ENCODE measurements at places on chromosomes 5 and 9. TPM values are rescaled to one million over a fixed set of nuclear protein-coding genes. Genes with fewer than 3 reads are reported as not detected.

RASGRF2 gene
- total RNA-seq = not detected

DNA sequence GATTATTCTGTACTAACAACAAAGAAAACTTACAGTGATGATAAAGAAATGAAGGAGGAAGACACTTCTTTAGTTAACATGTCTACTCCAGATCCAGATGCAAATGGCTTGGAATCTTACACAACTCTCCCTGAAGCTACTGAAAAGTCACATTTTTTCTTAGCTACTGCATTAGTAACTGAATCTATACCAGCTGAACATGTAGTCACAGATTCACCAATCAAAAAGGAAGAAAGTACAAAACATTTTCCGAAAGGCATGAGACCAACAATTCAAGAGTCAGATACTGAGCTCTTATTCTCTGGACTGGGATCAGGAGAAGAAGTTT, 67.9 kb downstream of the VCAN start:
- no peak for DNase-seq

DNA sequence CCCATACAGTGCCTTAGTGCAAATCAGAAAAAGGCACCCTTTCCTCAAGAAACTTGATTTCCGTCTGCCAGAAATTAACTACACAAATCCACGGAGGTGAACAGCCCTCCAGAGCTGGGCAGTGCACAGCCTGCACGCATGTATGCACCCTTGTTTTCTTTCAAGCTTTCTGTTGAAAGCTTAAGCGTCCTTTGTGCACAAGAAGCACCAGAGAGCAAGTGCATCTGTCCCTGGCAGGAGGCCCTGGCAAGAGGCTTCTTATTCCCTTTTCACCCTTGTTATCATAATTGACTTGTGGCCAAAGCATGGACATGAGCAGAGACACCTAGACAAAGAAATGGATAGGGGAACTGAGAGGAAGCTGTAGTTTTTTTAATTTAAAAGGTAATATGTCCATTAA, 47.4 kb upstream of the ATG10 start:
- no peak for DNase-seq

MAP1B gene
- 137 TPM for total RNA-seq

DNA sequence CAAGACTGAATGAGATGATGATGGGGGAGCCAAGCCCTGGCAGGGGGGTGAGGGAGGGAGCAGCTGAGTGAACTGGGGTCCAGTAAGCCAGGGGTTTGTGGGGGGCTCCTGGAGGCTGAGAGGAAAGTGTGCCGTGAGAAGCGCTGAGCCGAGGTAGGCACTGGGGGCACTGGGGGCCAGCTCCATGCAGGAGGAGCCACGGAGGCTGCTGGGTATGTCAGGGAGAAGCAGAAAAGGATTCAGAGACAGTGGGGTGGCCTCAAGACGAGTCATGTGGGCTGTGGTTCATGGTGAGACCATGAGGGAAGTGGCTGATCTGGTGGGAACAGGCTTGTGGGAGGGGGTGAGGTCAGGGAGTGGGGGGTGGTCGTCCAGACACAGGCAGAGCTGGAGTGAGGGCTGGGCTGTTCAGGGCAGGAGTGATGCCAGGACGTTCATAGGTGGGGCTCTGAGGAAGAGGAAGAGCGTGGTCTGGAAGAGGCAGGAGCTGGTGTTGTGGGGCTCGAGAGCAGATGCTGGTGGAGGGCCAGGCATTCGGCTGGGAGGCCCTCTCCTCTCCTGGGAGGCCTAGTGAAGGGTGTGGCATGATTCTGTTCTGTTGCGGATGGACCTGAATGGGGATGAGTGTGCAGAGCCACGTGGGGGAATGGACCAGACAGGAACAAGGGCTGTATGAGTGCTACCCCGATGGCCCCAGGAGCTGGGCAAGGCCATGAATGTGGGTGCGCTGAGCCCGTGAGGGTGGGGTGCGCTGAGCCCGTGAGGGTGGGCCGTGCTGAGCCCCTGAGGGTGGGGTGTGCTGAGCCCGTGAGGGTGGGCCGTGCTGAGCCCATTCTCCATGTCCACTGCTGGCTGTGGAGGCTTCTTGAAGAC, 92.7 kb upstream of the CACNA1B start:
- no peak for DNase-seq

GRCh38 chr5:34625246-34625645, 30.9 kb upstream of the RAI14 start:
- DNase-seq = no peak

GRCh38 chr5:97553604-97554452, 370.8 kb upstream of the RIOK2 start:
- DNase-seq = peak; percentile 59

DNA sequence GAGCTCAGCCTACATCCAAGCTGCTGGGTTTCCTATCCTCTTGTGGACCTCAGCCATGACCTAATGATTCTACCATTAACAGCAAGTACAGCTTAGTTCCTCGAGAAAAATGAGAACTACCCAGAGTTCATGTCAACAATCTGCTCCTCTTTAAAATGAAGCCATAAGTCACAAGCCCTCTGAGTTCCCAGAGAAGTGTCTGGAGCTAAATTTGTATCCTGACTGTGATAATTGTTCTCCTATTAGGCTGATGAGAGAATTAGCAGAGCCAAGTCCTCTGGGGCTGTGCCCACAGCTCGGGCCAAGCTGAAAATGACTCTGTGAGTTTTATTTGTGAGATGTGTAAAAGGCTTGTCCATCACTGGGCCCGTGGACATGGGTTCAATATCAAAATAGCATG, 145.1 kb upstream of the SMIM23 start:
- no peak for DNase-seq

- no peak for DNase-seq
Observed at GRCh38 chr5:145511351-145511750, 323.8 kb downstream of the PRELID2 start.

ANKRD18A gene
- 0.10 TPM for total RNA-seq

PAEP gene
- total RNA-seq = not detected

- no peak for DNase-seq
Observed at GRCh38 chr9:14608540-14608939, 84.7 kb downstream of the ZDHHC21 start.

- no peak for DNase-seq
Observed at GRCh38 chr9:127399736-127400269, 2.8 kb downstream of the SLC2A8 start.

SLC36A3 gene
- total RNA-seq = not detected

DNA sequence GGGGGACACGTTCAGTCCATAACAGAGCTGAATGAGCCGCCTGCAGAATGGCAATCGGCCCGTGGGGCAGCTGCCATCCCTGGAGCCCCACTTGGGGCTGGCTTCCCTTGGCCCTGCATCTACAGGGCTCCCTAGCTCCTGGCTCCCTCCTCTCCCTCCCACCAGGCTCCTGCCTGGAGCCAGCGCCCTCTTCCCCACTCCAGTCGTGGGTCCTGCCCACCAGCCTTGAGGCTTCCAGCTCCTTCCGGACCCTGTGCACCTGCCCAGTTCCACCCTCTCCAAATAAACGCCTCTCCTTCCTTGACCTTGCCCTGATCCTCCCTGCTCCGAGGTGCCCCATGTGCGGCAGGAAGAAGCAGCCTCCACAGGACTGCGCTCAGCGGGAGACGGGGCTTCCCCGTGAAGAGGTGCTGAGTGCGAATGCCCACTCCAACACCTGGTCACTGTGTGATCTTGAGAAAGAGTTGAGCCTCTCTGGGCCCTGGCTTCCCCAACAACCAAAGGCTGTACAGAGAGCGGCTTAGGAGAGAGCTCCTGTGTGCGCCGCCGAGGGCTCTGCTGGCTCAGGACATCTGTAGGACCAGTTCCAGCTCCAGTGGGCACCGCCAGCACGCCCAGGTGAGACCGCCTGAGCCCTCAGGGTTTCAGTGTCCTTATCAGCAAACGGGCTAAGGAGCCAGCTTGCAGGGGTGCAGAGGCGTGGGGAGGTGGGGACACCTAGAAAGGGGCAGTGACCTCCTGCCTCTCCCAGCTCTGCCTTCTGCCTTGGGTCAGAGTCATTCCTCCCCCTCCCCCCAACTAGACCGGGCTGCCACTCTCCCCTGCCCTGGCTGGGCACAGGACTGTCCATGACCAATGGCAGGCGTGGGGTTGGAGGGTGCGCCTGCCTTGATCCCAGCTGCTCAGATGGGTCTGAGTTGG, 12.1 kb downstream of the C9orf50 start:
- no peak for DNase-seq
